CD4-positive, alpha-beta T cell treated with Interleukin-6 for 4 hours (primary cell): ENCODE measurements at places on chromosomes 3 and 15.

DNA sequence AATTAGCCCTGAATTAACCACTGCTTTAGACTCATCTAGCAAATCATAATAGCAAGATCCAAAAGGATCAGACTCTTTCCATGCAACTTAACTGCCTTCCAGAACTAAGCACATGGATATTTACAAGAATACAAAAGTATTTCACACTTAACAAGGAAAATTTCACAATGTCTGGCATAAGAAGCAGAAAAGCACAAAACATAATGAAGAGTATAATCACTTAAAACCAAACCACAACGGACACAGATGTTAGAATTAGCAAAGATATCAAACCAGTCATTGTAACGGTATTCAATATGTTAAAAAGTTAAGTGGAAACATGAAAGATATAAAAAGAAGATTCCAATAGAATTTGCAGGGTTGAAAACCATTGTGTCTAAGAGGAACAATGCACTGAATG lies 51.5 kb upstream of the COL6A6 start:
- no peak for DNase-seq

GRCh38 chr3:104911376-104911775 lies 455.3 kb upstream of the ALCAM start:
- DNase-seq = no peak

DNA sequence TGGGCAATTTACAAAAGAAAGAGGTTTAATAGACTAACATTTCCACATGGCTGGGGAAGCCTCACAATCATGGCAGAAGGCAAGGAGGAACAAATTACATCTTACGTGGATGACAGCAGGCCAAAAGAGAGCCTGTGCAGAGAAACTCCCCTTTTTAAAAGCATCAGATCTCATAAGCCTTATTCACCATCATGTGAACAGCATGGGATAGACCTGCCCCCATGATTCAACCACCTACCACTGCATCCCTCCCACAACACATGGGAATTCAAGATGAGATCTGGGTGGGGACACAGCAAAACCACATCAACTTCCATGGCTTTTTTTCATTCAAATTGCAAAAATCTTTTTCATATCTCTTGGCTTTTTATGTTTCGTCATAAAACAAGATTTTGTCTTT lies 67.6 kb upstream of the GADL1 start:
- no peak for DNase-seq

DNA sequence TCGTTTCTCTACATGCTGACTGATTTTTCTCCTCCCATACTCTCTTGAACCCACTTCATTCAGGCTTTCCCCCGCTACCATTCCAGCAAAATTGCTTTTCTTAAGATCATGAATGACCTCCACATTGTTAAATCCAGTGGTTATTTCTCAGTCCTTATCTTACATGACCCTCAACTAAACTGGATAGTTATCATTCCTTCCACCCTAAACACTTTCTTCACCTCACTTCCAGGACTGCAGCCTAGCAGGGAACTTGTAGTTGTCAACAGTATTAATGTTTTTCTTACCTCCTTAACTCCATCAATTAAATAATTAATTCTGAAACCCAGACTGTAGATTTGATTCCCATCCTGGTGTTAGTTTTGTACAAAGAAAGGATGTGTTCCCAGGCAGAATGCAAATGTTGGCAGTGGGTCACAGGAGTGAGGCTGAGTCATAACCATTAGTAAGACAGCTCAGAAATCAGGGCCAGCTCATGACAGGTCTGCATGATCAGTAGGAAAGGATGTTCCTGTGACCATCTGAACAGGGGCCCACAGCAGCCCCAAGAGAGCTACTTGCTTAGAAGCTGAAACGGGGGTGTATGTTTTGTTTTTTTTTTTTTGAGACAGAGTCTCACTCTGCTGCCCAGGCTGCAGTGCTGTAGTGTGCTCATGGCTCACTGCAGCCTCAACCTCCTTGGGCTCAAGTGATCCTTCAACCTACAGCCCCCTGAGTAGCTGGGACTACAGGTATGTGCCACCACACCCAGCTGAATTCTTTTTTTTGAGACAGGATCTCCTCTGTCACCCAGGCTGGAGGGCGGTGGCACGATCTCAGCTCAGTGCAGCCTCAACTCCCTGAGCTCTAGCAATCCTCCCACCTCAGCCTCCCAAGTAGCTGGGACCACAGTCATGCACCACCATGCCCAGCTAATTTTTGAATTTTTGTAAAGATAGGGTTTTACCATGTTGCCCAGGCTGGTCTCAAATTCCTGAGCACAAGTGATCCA lies 9.1 kb downstream of the BCL2L10 start:
- DNase-seq = no peak
